ENCODE measurements at places on chromosomes 7 and 10.

DNA sequence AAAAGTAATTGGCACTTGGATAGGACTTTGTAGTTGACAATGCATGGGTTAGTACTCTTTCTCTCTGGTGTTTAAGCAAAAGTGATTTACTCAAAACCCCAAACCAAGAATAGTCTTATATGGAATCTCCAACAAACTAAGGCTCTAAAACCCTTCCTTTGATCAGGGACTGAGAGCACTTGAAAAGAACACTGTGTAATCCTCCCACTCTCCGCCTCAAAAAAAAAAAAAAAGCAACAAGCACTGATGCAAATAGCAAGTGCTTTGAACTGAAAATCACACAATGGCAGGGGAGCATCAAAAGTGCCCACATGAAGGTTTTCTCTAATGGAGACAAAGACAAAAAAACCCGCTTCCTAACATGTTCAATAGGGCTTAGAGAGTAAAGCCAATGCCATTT is 467.9 kb upstream of the AUTS2 start:
- no peak for DNase-seq

- no peak for DNase-seq
Observed at GRCh38 chr10:1156921-1157614, 100.9 kb downstream of the WDR37 start.

GRCh38 chr7:81004098-81004497 is 85.2 kb upstream of the SEMA3C start:
- DNase-seq: no peak

- DNase-seq: no peak
Observed at GRCh38 chr10:86611386-86611785, 43.0 kb upstream of the OPN4 start.

- DNase-seq: no peak
Observed at GRCh38 chr7:132643302-132643701, 67.0 kb upstream of the PLXNA4 start.

GRCh38 chr7:139850906-139851305 is 21.8 kb downstream of the TBXAS1 start:
- DNase-seq: no peak

GRCh38 chr10:117987244-117987909 is 59.4 kb downstream of the RAB11FIP2 start:
- no peak for DNase-seq

- DNase-seq: no peak
Observed at GRCh38 chr7:36545291-36545690, 155.6 kb downstream of the ANLN start.

DNA sequence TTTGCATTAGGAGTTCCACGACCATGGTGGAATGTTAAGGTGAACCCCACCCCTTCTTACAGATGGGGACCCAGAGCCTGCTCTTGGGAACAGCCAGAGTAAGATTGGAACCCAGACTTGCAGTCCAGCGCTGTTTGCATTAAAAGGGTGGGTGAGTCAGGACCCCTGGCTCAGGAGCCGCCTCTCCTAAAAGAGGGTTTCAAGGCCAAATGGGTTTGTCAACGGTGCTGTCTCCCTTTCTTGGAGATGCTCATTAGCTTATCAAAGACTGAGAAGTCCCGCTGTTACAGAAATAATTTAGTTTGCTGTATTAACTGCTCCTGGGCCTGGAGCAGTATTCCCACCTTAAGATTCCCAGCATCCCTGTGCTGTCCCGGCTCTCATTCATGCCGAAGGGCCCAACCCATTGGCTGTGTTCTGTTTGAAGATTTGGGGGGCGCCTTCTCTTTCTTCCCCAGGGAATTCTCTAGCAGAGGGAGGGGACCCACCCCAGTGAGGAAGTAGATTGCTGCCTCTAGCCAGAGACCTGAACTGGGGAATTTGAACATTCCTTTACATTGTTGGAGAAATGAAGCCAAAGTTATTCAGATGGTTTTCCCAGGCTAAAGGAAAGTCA is 1.8 kb downstream of the MARVELD1 start:
- no peak for DNase-seq

GRCh38 chr7:100247152-100247757 is 27.5 kb downstream of the PVRIG start:
- DNase-seq: peak; percentile 90

DNA sequence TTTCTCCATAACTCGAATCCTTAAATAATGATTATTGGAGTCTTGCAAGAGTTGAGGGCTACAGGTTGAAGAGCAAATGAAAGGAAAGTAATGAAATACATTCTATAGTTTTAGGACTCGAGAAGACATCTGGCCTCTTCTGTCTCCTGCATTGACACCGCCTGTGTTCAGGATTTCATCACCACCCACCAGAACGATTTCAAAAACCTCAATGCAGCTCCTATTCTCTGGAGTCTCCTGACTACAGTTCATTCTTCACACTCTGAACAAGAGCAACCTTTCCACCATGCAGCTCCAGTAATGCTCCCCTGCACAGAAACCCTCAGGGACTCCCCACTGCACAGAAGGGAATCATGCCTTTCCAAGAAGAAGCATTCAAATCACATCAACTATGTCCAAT is 5.5 kb downstream of the IL15RA start:
- DNase-seq: no peak

DNA sequence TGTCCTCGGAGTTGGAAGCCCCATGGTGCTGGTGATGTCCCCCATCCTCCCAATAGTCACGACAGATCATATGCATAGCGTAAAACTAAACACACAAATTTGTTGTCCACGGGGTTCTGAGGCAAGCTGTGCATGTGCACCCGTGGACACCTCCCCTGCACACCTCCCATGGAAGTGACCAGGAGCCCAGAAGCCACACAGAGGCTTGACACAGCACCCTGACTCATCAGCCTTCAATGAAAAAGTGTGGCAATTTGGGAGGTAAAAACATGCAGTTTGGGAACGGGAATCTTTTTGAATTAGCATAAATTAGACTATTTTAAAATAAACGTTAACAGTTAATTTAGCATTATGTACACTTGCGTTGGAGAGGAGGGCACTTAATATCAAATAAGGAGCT is 89.2 kb upstream of the NPS start:
- DNase-seq: no peak

DNA sequence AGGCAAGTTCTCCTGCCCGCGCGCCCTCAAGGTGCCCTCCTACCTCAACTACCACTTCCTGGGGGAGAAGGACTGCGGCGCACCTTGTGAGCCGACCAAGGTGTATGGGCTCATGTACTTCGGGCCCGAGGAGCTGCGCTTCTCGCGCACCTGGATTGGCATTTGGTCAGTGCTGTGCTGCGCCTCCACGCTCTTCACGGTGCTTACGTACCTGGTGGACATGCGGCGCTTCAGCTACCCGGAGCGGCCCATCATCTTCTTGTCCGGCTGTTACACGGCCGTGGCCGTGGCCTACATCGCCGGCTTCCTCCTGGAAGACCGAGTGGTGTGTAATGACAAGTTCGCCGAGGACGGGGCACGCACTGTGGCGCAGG is 1.4 kb downstream of the FZD1 start:
- no peak for DNase-seq

DNA sequence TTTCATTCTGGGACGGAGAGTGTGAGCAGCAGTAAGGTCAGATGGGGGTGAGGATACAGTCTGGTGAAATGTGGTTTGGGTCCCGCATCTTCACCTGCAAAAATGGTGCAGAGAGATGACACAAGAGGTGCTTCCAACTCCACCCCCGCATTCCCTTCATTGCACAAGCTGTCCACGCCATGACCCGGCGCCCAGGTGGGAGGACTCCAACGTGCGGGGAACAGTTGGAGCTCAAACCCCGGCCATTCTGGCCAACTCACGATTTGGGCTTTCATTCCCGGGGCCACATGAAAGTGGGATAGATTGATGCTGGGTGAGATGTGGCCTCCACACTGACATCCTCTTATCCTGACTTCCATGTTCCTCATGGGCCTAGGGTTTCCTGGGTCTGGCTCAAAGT is 34.6 kb upstream of the ZNF273 start:
- DNase-seq: no peak

- DNase-seq: no peak
Observed at GRCh38 chr10:486666-487322, 202.7 kb downstream of the DIP2C start.

DNA sequence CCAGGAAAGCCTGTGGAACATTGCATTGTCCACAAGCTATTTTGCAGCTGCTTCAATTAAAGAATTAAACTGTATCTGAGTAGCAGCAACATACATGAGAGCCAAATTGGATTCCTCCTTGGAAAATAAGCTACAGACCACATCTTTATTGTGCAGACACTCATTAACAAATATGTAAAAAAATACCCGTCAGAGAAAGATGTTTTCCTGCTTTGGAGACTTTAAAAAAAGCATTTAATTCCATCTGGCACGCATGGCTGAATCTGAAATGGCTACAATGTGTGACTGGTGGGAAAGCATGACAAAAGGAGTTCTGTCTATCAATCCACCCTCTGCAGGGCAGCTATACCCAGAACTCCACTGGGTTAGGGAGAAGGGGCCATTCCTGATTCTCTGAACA is 73.1 kb upstream of the HPS1 start:
- DNase-seq: no peak

DNA sequence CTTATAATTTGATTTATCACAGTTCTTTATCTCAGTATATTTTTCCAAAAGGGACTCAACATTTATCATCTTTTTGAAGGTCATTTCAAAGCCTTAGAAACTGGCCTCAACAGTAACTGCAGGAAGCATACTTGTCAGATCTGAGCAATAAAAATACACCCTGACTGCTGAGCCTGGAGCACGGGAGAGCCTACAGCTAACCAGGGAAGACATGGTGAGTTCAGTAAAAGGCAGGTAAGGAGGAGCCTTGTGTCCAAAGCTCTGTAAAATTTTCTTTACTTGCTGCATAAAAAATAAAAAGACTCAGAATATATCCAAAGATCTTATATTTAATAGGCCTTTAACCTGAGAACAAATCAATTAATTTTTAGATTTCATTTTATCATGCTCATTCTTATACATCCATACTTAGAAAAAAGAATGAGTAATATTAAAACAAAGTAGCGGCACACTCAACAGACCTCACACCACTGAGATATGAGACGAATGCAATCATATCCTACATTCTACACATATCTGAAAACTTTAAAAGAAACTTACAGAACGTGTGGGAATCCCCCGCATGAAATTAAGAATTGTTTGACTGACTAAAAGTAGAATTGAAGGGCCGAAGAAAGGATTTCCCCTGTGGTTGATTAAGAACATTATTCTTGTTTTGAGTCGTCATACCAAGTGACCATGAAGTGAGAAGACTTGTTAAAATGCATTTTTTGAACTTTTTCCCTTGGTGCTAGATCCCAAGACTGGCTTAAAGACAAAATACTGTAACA is 296.4 kb upstream of the MKLN1 start:
- no peak for DNase-seq

DNA sequence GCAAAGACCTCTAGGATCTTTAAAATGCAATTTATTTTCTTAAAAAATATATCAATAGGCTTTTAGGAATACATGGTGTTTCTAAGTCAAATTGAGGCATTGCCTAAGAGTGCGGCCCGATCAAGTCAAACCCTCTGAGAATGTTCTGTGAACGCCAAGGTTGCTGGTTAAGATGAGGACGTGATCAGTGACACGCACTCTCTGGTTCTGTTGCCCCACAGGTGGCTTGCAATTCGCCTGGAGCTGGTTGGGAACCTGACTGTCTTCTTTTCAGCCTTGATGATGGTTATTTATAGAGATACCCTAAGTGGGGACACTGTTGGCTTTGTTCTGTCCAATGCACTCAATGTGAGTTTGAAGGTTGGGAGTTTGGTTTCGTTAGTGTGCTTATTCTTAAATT is 59.3 kb downstream of the ABCC2 start:
- DNase-seq: no peak

Measured in HuH-7.5 (cell line).